ENCODE measurements at places on chromosomes 1 and 21.

DNA sequence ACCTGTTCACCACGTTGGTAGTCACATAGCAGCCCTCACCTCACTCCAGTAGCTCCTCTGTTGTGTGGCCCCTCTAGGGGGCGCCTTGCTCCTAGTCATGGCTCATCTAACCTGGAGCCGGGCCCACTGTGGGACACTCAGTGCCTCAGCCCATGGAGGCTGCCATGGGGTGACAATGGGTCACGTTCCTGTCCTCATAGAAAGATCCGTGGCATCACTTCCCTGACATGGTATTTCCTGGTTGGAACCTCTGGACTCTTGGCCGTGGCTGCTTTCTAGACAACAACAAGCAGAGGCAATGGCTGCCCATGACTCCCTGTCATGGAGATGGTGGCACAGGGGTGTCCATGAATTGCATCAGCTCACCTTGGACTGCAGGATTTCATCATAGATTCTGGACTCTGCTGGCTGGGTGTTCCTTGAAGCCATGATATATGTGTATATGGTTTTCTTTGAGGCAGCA, 27.5 kb upstream of the SLAMF6 start:
- no peak for DNase-seq

DNA sequence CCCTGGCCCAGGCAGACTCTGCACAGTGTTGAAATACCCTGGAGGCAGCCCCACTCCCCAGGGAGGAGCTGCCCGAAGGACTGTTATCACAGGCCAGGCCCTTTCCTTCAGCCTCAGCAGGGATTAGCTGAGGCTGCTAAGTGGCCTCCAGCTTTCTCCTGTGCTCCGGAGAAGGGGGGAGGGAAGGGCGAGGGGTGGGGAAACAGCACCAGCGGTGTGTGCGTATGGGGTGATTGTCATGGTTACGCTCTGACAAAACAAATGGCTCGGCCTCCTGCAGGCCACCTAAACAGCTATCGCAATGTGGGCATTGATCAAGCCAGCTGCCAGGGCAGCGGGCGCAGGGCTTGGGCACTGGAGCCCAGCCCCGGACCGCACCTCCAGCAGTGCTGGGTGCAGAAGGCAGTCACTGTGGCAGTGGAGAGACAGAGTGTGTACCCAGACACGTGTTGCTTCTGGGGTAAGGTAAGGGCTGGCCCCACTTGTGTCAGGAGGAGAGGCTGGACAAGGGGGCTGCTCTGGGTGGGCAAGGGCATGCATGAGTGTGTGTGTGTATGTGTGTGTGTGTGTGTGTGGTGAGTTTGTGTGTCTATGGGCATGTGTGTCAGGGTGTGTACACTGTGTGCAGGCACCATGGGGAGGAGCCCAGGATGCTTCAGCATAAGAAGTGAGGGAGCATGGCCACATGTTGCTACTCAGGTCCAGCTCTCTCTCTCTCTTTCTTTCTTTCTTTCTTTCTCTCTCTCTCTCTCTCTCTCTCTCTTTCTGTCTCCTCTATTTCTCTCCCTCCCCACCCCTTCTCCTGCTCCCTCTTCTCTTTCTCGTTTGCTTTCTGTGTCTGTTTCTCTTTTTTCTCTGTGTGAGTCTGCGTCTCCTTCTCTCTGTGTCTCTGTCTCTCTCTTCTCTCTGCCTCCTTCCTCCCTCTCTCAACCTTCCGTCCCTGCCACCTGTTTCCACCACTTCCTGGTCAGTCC, at the start of gene VWA5B1:
Gene VWA5B1 (plus strand): TSS at position 252 of the 974 bp plus-strand sequence. CDS start 19,727 bp downstream, outside the sequence.
- no peak for DNase-seq

DNA sequence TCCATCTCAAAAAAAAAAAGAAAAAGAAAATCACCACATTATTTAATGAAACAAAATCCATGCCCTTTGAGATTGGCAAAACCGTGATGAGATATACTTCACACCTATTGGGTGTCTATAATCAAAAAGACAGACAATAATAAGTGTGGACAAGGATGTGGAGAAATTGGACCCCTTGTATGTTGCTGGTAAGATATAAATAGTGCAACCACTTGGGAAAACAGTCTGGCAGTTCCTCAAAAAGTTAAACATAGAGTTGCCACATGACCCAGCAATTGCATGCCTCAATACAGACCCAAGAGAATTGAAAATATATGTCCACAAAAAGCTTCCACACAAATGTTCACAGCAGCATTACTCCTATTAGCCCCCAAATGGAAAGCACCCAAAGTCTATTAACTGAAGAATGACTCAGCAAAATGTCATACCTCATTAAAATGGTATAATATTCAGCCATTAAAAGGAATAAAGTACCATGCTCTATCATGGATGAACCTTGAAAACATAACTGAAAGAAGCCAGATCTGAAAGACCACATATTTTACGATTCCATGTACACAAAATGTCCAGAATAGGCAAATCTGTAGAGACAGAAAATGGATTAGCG, 24.3 kb downstream of the LMOD1 start:
- no peak for DNase-seq

GRCh38 chr1:160494620-160495019, 28.4 kb downstream of the SLAMF6 start:
- no peak for DNase-seq

DNA sequence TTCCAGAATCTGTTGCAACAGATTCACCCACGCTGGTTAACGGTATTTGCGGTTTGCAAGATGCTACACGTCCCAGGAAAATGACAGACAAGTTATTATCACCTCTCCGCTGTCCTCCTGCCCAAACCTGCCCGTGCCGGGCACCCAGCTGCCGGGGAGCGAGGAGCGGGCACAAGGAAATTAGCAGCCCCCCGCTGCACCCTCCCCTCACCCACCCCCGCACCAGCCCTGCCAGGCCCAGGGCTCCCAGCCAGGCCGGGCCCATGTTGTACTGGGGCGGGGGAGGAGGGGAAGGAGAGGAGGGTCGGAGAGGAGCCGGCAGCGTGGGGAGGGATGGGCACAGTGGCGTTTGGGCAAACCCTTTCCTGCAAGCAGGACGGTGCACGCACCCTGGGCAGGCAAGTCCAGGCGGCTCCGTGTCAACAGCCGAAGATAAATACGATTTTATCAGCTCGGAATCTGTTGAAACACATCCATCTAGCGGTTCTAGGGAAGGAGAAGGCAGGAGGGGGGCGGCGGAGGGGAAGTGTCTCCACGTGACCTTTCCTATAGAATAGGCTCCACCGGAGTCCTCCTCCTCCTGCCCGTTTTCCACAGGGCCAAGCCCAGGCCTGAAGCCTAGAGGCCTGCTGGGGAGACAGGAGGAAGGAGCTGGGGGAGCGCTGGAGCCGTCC, 35.1 kb upstream of the CCDC27 start:
- no peak for DNase-seq

Measured in B cell (primary cell).